Stimulated activated CD4-positive, alpha-beta T cell treated with anti-CD3 and anti-CD28 coated beads, Interleukin-15, amount 100 ng/mL, for 48 hours (primary cell): ENCODE measurements at places on chromosomes 7 and 10.

DNA sequence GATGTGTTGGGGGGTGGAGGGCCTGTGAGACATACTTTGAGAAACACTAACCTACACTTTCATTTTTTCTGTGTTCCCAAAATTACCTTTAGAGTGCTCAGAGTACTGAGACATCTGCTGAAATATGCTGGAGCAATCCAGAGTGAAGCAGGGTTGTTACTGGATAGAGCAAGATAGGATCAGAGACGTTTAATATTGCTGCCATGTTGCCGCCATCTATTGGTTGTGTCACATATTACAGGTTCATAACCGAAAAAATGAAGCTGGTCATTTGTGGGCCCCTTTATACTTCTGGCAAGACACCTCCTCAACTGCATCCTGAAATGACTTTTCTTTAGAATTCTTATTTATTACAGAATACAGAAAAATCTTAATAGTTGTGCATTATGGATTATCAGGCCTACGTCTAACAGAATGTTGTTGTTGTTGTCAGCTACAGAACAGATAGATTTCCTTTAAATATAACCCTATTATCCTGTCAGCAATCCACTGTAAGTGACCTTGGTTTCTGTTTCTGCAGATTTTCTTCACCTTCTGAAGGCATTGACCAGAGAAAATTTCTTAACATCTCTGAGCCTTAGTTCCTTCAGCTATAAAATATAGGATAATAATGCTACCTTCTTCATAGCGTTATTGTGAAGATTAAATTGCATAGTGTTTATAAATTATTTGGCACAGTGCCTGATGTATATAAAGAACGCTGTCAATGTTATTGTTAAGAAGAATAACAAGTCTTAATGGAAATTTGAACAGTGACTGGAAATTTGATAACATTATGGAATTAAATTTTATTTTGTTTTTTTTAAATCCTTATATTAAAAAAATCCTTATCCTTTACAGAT lies 16.2 kb upstream of the DLD start:
- no peak for DNase-seq

DNA sequence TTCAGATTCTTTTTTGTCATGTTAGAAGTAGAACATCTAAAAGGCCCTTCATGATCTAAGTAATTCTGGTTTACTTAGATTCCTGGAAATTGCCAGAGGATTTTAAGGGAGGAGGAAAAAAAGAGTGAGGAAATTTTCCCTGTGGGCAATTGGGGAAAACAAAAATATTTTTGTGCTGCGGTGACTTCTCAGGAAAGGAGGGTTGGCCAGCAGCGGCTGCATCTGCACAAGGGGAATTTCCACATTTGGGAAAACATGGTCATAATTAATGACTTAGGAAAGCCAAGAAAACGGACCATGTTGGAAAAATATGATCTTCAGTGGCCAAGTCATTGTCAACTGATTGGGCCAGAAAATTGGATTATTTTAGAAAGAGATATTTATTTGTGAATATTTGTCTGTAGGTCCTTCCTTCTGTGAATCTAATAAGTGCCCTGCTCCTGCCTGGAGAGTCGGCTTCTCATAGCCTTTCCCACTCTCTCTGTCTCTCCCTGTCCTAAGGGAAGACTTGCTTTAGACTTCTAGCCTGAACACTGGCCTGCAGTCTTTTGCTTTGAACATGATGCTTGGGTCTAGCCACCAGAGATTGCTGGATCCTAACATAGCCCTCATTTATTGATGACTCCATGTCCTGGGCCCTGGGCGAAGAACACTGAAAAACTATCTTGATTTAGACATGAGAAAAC lies 124.2 kb upstream of the MKLN1 start:
- no peak for DNase-seq

- DNase-seq, result no peak
These were observed 630.7 kb upstream of the AUTS2 start for GRCh38 chr7:68967598-68967997.

GRCh38 chr7:92834507-92835260 lies 1.7 kb downstream of the CDK6 start:
- DNase-seq, result no peak

DNA sequence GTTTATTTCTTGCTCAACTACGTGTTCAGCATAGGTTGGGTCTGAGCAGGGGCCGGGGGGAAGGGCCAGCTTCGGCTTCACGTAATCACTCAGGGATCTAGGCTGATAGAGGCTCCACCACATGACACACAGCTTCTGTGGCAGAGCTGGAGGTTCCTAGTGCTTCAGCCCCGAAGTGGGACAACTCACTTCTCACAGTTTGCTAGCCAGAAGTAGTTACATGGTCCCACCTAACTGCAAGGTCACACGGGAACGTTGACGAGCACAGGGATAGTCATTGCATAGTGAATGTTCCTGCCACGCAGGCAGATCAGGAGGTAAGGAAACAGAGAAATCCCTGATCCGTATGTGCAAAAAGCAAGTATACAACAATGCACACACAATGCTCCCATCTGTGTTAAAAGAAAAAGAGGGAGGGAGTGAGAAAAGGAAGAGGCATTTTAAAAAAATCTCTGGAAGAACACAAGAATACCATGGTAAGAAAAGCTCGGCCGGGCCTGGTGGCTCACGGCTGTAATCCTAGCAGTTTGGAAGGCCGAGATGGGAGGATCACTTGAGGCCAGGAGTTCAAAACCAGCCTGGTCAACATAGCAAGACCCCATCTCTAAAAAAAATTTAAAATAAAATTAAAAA lies 16.9 kb downstream of the SMURF1 start:
- no peak for DNase-seq

DNA sequence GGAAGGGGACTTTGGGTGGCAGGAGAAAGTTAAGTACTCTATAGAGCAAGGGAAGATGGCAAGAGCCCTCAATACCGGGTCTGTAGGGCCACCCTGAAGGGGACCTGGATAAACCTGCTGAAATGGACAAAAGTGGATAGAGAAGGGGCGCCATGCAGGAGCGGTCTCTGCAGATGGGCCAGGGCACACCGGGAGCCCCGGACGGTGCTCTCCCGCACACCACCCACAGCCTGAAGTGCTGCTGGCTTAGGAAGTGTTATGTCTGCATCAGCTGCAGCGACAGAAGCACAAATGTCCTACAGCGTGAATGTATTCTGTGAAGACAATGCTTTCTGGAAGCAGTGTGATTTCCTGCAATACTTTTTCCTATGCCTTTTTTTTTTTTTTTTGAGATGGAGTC lies 37.7 kb downstream of the BRI3 start:
- DNase-seq, result no peak

GRCh38 chr7:900331-901040 lies 24.1 kb downstream of the GET4 start:
- DNase-seq, result no peak

- no peak for DNase-seq
These were observed 69.3 kb downstream of the OSBPL3 start for GRCh38 chr7:24910551-24911212.

DNA sequence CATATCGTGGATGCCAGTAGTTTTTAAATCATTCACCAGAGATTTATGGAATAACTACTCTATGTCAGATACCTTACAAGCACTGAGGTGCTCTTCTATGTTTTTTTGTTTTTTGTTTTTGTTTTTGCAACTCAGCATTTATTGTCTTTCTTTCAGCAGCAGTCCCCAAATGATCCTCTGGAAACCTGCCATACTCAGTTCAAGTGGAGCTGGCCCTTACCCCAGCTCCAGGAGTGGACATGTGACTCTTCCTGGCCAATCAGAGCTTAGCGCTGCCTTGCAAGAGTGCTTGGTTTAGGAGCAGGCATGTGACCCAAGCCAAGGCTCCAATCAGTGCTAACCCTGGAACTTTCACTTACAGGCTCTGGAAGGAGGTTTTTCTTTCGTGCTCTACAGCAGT lies 356.6 kb upstream of the ZMIZ1 start:
- no peak for DNase-seq

- no peak for DNase-seq
These were observed 9.4 kb downstream of the HACD1 start for GRCh38 chr10:17607603-17608332.
